Transverse colon (tissue), 4 donors: ENCODE measurements at places on chromosomes 7 and 10. TPM values are rescaled to one million over a fixed set of nuclear protein-coding genes. Genes with fewer than 3 reads are reported as not detected.

- H3K36me3 ChIP-seq, result no peaks in the 10 kb centered on the region
- H3K27ac ChIP-seq, result no peak overlapping the region
- no peak for DNase-seq
- H3K4me1 ChIP-seq, result no peaks in the 10 kb centered on the region
- no peak overlapping the region for H3K4me3 ChIP-seq
- no peaks in the 10 kb centered on the region for H3K27me3 ChIP-seq
These were observed 1291.2 kb downstream of the XPNPEP1 start for GRCh38 chr10:108632144-108632543.

GRCh38 chr10:17427666-17428350 is 26.6 kb downstream of the ST8SIA6 start:
- DNase-seq, result no peak

DNA sequence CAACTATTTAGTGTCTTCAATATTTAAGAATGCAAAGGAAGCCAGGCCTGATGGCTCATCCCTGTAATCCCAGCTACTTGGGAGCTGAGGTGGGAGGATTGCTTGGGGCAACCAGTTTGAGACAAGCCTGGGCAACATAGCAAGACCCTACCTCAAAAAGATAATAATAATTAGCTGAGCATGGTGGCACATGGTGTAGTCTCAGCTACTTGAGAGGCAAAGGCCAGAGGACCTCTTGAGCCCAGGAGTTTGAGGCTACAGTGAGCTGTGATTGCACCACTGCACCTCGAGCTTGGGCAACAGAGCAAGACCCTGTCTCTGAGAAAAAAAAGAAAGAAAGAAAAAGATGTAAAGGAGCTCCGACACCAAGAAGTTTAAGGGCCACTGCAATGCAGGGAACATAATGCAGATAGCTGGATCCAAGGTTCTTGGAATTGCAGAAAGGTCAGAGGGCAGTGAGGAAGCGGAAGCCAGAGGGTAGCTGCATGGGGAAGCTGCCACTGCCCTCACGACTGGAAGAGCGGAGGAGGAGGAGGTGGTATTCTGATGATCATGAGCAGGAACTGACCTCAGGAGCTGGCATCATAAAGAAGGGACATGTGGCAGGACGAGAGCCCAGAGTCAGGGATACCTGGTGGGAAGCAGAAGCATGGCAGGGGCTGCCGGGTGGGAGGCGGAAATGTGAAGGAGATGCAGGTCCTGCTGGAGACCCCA is 60.2 kb upstream of the PODXL start:
- H3K4me1 ChIP-seq, result no peaks in the 10 kb centered on the region
- no peaks in the 10 kb centered on the region for H3K27me3 ChIP-seq
- H3K36me3 ChIP-seq, result no peaks in the 10 kb centered on the region
- no peak overlapping the region for H3K27ac ChIP-seq
- H3K4me3 ChIP-seq, result no peak overlapping the region

The GIMAP7 gene
- 1.00 TPM for total RNA-seq

GRCh38 chr10:123144697-123145541 is 3.0 kb upstream of the HMX2 start:
- H3K27ac ChIP-seq, result no peak overlapping the region
- no peak for DNase-seq
- H3K4me3 ChIP-seq, result no peak overlapping the region
- peaks cover 100% of the 10 kb centered on the region for H3K27me3 ChIP-seq
- peaks cover 49% of the 10 kb centered on the region for H3K4me1 ChIP-seq

The HECW1 gene
- 1.4 TPM for total RNA-seq

DNA sequence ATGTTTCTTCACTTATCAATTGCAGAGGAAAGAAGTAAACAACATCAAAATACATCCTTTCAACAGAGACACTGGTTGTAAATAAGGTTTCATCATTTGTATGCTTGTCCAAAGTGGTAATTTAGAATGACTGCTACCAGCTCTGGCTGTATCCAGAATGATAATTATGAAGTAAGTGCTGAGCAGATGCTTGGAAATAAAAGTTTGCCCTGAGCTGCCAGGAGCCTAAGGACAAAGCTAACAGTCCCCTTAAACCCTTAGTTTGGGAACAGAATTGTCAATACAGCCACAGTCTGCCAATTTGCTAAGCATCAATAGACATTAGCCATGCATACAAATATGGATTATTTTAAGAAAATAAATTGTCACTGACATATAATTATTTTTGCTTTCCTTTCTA is 147.0 kb upstream of the SLC13A1 start:
- DNase-seq, result no peak
- H3K4me3 ChIP-seq, result no peak overlapping the region
- H3K27ac ChIP-seq, result no peak overlapping the region

GRCh38 chr7:24024276-24025068 is 259.5 kb upstream of the NPY start:
- H3K4me3 ChIP-seq, result no peak overlapping the region
- H3K27ac ChIP-seq, result no peak overlapping the region
- H3K36me3 ChIP-seq, result no peaks in the 10 kb centered on the region

The CRTAC1 gene
- total RNA-seq, result not detected

DNA sequence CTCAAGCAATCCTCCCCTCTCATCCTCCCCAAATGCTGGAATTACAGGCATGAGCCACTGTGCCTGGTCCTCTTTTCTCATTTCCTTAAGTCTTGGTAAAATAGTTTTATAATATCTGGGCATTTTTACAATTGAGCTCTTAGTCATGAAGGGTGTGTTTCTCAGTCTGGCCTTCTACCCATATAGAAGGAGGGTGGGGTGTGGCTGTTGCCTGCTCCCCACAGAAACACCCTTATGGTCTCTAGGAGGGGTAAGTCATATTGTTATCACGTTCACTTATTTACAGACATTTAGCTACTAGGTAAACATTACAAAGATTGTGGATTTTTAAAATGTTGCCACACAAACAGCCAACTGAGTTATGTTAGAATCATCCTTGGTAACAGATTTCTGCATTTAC is 6.7 kb upstream of the OTUD1 start:
- H3K27me3 ChIP-seq, result no peaks in the 10 kb centered on the region
- peak; percentile 46 for DNase-seq
- H3K4me3 ChIP-seq, result no peak overlapping the region

- H3K27ac ChIP-seq, result no peak overlapping the region
- H3K4me1 ChIP-seq, result peaks cover 19% of the 10 kb centered on the region
- H3K4me3 ChIP-seq, result no peak overlapping the region
- no peaks in the 10 kb centered on the region for H3K36me3 ChIP-seq
These were observed 872.4 kb downstream of the LRMDA start for GRCh38 chr10:76303682-76304316.

GRCh38 chr7:94264756-94265155 is 129.9 kb upstream of the COL1A2 start:
- no peaks in the 10 kb centered on the region for H3K4me1 ChIP-seq
- H3K27me3 ChIP-seq, result no peaks in the 10 kb centered on the region
- no peak overlapping the region for H3K27ac ChIP-seq
- no peak for DNase-seq
- H3K4me3 ChIP-seq, result no peak overlapping the region

GRCh38 chr7:110010359-110010758 is 1080.6 kb upstream of the LRRN3 start:
- H3K4me3 ChIP-seq, result no peak overlapping the region
- no peaks in the 10 kb centered on the region for H3K4me1 ChIP-seq
- H3K27me3 ChIP-seq, result no peaks in the 10 kb centered on the region
- no peak overlapping the region for H3K27ac ChIP-seq
- DNase-seq, result no peak
- H3K36me3 ChIP-seq, result no peaks in the 10 kb centered on the region

GRCh38 chr10:90318659-90319058 is 539.2 kb downstream of the HTR7 start:
- H3K4me1 ChIP-seq, result no peaks in the 10 kb centered on the region
- H3K27me3 ChIP-seq, result no peaks in the 10 kb centered on the region

The BAIAP2L1 gene
- total RNA-seq, result 59.8 TPM

GRCh38 chr10:71882813-71883659 is 32.0 kb upstream of the PSAP start:
- no peaks in the 10 kb centered on the region for H3K36me3 ChIP-seq
- no peak overlapping the region for H3K4me3 ChIP-seq
- no peaks in the 10 kb centered on the region for H3K4me1 ChIP-seq
- no peaks in the 10 kb centered on the region for H3K27me3 ChIP-seq
- DNase-seq, result no peak

- peak; percentile 92 for DNase-seq
- H3K4me1 ChIP-seq, result peaks cover 6% of the 10 kb centered on the region
- no peaks in the 10 kb centered on the region for H3K27me3 ChIP-seq
- peak within 1 kb of the TSS; percentile 75 for H3K4me3 ChIP-seq
These were observed at the start of gene SNX13 for GRCh38 chr7:17940302-17940883. Gene SNX13 (minus strand): TSS chr7:17940494. CDS start chr7:17940295, 199 bp downstream.

DNA sequence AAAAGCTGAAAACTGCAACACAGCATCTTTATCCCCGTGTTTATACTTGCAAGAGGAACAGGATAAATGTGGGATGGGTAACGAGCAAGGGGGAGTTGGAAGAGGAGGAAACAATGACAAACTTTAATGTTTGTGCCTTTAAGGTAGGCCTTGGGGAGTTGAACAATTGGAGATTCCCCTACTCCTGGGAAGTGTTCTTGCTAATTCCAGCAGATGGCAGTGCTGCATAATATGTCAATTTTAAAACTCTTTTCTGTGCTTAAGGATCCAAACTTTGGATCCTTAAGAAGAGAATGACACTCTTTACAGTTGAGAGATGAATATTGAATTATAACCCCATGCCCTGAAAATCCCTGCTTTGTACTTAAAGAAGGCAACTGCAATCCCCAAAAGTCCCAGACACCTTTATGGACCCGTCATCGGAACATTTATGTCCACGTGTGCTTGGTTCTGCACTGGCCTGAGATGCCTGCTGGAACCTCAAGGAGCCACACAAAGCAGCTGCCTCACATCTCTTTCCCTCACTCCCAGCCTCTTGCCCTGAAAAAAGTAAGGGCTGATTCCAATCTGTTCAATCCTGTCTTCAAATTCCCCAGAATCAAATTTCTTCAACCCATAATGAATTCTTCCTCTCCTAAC is 12.0 kb downstream of the IFIT5 start:
- H3K36me3 ChIP-seq, result no peaks in the 10 kb centered on the region
- no peaks in the 10 kb centered on the region for H3K27me3 ChIP-seq
- H3K4me3 ChIP-seq, result no peak overlapping the region
- H3K4me1 ChIP-seq, result no peaks in the 10 kb centered on the region
- no peak overlapping the region for H3K27ac ChIP-seq

DNA sequence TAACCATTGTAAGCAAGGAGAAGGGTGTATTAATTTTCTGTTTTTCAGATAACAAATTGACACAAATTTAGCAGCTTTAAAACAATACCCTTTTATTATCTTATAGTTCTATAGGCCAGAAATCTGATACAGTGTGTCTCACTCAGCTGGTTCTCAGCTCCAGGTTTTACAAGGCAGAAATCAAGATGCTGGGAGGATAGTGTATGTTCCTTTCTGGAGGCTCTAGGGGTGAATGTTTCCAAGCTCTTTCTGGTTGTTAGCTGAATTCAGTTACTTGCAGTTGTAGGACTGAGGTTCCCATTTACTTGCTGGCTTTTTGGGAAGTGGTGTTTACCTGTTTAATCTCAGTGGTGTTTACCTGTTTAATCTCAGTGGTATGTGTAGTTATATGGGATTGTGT is 125.4 kb downstream of the ADK start:
- H3K27ac ChIP-seq, result no peak overlapping the region
- peaks cover 13% of the 10 kb centered on the region for H3K4me1 ChIP-seq
- no peaks in the 10 kb centered on the region for H3K36me3 ChIP-seq
- no peaks in the 10 kb centered on the region for H3K27me3 ChIP-seq
- no peak overlapping the region for H3K4me3 ChIP-seq

- H3K36me3 ChIP-seq, result no peaks in the 10 kb centered on the region
- no peaks in the 10 kb centered on the region for H3K4me1 ChIP-seq
- H3K4me3 ChIP-seq, result no peak overlapping the region
These were observed 253.0 kb upstream of the PPP2R2D start for GRCh38 chr10:131647789-131648188.

- no peaks in the 10 kb centered on the region for H3K27me3 ChIP-seq
- no peak overlapping the region for H3K4me3 ChIP-seq
- no peak for DNase-seq
These were observed 8.6 kb upstream of the TARP start for GRCh38 chr7:38282081-38282480.

- no peaks in the 10 kb centered on the region for H3K36me3 ChIP-seq
- no peak for DNase-seq
- H3K27me3 ChIP-seq, result no peaks in the 10 kb centered on the region
- no peak overlapping the region for H3K4me3 ChIP-seq
- no peak overlapping the region for H3K27ac ChIP-seq
- no peaks in the 10 kb centered on the region for H3K4me1 ChIP-seq
These were observed 47.3 kb upstream of the GATAD1 start for GRCh38 chr7:92400013-92400412.

- H3K27me3 ChIP-seq, result no peaks in the 10 kb centered on the region
- H3K4me1 ChIP-seq, result no peaks in the 10 kb centered on the region
- no peaks in the 10 kb centered on the region for H3K36me3 ChIP-seq
- DNase-seq, result no peak
These were observed 960.7 kb upstream of the CELF2 start for GRCh38 chr10:10056961-10057360.

The DENND11 gene
- total RNA-seq, result 36.5 TPM

DNA sequence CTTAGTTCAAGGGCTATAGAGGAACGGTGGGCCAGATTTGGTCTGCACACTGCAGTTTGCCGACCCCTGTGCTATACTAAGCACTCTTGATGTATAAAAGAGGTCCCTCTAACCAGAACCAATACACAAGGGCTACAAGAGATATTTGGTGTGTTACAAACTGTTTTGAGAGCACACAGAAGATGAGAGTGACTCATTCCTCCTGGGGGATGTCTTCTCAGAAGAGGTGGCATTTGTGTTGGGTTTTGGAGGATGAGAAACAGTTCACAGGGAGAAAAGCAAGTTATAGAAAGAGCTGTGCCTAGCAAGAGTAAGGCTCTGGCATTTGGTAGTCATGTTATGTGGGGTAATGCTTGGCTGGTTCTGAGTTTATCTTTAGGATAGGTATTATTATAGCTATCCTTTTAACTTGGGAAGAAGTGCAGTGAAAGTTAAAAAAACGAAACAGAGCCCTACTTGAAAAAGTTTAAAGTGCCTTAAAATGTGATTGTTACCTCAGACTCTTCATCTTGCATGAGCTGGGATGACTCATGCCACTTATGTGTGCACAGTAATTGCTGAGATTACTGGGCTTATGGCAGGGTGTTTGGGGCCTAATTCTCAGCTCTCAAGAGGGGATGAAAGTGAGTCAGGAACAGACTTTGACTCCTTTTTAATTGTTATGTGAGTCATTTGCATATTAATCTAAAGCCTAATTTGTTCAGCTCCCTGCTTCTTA is 160.4 kb downstream of the KIF20B start:
- no peak for DNase-seq
- no peaks in the 10 kb centered on the region for H3K4me1 ChIP-seq
- no peak overlapping the region for H3K4me3 ChIP-seq
- H3K36me3 ChIP-seq, result no peaks in the 10 kb centered on the region
- no peaks in the 10 kb centered on the region for H3K27me3 ChIP-seq

- H3K36me3 ChIP-seq, result no peaks in the 10 kb centered on the region
- peaks cover 37% of the 10 kb centered on the region for H3K4me1 ChIP-seq
- peak overlapping the region; percentile 94 for H3K27ac ChIP-seq
- peak overlapping the region; percentile 56 for H3K4me3 ChIP-seq
- DNase-seq, result no peak
- H3K27me3 ChIP-seq, result peaks cover 48% of the 10 kb centered on the region
These were observed 798 bp upstream of the AUTS2 start for GRCh38 chr7:69597278-69598076.

The UTF1 gene
- total RNA-seq, result not detected

GRCh38 chr7:144388950-144389349 is 14.5 kb downstream of the NOBOX start:
- peaks cover 26% of the 10 kb centered on the region for H3K4me1 ChIP-seq
- H3K36me3 ChIP-seq, result no peaks in the 10 kb centered on the region
- no peaks in the 10 kb centered on the region for H3K27me3 ChIP-seq
- no peak overlapping the region for H3K4me3 ChIP-seq
- no peak overlapping the region for H3K27ac ChIP-seq

The GPER1 gene
- total RNA-seq, result 2.2 TPM
